ENCODE measurements at places on chromosomes 11 and 22.
A peak's percentile ranks its signal among the peaks of the same experiment; 100 is the strongest.

- DNase-seq, result no peak
Measured at GRCh38 chr11:34238533-34238932, 119.3 kb downstream of the ABTB2 start.

DNA sequence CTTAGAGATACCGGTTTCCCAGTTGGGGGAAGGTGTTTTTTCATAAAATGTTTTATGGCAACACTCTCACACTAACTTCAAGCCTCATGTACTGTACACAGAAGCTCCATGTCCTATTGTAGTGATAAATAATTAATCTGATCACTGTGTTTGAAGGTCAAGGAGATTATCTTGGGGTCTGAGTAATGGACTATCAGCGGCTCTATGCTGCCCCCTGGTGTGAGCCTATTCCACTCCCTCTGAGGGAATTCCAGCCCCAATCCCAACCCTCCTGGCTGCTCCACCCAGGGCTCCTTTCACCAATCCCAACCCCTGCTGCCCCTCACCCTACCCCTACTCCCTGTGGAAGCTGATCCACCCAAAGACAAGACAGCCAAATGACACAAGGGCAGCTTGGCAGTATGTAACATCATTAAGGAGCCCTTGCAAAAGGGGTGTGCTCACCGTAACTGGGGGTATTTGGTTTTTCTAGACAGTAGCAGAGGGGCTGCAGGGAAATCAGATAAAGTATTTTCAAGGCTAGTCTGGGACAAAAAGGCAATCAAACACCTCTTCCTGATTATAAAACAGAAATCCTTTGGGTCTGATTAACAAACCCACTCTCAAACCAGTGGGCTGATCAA is 22.3 kb downstream of the HPS4 start:
- no peak for DNase-seq

- DNase-seq, result no peak
Measured at GRCh38 chr11:3021125-3021524, 29.0 kb upstream of the NAP1L4 start.

GRCh38 chr11:69569306-69570200 is 71.4 kb upstream of the CCND1 start:
- DNase-seq, result peak; percentile 5

DNA sequence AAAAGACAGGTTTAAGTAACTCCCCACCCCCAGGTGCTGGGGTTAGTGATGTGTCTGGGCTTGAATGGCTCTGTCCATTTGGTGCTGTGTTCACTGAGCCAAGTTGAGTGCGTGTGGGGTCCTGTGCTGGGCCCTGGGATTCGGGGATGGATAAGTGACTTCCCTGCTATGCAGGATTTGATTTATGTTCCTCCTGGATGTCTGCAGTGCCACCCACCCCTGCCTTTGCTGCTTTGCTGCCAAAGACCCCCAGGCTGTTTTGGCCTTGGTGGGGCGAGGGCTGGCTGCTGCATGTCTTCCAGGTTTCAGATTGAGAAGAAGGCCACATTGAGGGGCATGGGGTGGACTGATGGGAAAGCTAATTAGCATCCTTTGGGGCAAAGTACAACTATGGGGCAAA is 77.9 kb upstream of the PARVG start:
- DNase-seq, result no peak

DNA sequence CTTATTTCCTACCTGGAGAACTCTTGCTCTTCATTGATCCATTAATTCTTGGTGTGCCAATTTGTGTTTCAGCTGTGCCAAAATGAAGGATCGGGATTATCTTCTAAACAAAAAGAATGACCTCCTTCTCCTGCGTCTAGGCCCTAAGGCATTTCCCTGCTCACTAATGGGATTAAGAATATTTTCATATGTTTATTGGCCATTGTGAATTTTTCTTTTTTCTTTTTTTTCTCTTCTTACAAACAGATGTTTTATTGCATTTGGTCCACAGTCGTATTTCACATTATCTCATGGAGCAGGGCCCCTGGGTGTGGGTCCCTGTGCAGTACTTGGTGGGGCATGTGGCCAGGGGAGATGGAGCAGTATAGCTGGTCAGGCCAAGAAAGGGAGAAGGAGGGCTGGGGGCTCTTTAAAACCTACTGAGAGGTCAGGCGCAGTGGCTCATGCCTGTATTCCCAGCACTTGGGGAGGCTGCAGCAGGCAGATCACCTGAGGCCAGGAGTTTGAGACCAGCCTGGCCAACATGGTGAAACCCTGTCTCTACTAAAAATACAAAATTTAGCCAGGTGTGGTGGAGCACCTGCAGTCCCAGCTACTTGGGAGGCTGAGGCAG is 35.3 kb upstream of the HORMAD2 start:
- peak; percentile 9 for DNase-seq

- peak; percentile 55 for DNase-seq
Measured at GRCh38 chr11:119476666-119477331, 53.8 kb upstream of the THY1 start.

- no peak for DNase-seq
Measured at GRCh38 chr11:46668480-46669085, 31.8 kb downstream of the ARHGAP1 start.

DNA sequence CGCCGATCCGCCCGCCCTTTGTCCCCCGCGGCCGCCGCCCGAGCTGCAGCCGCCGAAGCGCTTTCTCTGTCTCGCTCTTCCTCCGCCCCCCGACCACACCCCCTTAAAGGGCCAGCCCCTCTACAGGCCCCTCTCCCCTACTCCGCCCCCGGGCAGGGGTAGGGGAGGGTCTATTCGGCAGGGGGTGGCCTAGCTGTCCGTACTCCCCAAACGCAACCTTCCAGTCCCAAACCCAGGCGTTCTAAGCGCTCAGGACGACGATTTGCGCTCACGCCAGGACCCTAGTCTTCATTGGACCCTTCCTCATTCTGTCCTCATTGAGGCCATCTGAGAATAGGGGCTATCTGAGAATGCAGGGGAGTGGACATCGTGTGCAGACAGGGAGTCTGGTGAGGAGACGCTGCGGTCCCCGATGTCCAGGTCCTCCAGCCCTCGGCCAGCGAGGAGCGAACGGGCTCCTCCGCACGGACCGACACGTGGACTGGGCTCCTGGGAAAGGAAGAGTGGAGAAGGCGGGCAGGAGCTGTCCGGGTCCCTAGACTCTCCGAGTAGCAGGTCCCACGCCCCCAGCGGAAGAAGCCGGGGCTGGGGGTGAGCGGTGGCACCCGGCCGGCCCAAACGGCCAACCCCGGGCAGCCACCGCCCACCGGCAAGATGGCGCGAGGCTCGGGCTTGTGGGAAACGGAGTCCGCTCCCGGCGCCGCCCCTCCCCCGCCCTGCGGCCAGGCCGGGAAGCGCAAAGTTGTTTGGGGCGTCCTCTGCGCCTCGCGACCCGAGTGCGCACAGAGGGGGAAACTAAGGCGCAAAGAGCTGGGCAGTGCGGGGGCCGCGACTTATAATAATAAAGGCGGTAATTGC is at the start of gene PPP1R14B:
PPP1R14B (minus strand) TSS at position 73 of the 858 bp plus-strand sequence. CDS start 270 bp downstream, outside the sequence.
- DNase-seq, result peak; percentile 89

DNA sequence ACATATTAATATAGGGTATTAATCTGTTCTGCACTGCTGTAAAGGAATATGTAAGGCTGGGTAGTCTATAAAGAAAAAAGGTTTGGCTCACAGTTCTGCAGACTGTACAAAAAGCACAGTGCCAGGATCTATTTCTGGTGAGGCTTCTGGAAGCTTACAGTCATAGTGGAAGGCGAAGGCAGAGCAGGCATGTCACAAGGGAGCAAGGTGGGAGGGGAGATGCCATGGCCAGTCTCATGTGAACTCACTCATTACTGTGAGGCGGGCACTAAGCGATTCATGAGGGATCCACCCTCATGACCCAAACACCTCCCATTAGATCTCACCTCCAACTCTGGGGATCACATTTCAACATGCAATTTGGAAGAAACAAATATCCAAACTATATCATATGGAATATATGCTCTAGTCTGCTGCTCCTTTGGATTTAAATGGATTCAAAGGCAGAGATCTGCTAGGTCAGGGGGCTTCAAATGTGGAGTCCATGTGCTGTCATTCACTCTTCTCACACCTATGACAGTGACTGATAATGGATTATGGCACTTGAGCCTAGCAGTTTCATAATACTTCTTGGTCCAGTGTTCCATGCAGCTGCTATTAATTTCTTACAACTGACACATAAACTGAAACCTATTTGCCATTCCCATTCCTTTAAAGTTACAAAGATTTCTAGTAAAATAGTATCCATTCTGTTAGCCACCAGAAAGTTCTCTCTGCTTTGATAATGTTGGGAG is 146.0 kb downstream of the ATG16L2 start:
- no peak for DNase-seq

GRCh38 chr11:9606809-9607510 is 33.5 kb downstream of the WEE1 start:
- DNase-seq, result no peak

GRCh38 chr11:95134491-95134890 is 44.8 kb downstream of the ENDOD1 start:
- DNase-seq, result no peak

- no peak for DNase-seq
Measured at GRCh38 chr11:44729063-44729462, 2.3 kb downstream of the TSPAN18 start.

- no peak for DNase-seq
Measured at GRCh38 chr11:115362997-115363396, 141.2 kb downstream of the CADM1 start.

DNA sequence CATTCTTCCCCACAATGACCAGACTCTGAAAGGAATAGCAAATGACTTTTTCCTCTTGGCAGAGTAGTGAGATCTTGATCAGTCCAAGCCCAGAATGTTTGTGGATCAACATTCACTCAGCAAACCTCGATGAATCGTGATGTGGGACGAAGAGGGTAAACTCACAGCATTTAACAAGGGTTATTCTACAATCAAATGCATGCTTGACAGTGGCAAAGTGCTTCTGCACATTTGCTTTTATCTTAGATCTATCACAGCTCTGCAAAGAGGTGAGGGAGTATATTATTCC is 31.8 kb downstream of the TMPRSS5 start:
- DNase-seq, result no peak

GRCh38 chr11:101848262-101848661 is 66.5 kb upstream of the CEP126 start:
- no peak for DNase-seq

DNA sequence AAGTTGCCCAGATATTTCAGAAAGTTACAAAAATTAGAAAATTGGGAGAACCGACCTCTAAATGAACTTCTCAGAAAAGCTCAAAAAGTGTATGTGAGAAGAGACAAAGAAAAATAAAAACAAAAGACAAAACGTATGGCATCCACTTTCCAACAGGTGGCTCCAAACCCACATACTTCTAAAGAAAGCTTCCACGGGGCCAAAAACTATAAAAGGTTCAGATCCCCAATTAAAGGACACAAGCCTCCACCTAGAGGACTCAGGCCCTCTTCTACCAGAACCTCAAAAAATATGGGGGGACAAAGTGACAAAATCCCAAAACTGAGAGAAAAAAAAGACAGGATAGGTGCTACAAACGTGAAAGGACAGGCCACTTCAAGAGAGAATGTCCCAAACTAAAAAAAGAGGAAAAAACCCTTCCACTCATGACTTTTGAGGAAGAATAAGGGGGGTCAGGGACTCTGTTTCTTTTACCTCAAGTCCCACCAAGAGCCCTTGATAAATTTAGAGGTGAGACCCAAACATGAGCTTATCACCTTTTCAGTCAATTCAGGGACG is 8.8 kb downstream of the SCGB2A1 start:
- DNase-seq, result no peak

Measured in right atrium auricular region (tissue), 2 donors.